IPS-NIHi11 (cell line): ENCODE measurements at places on chromosomes 1 and 21.

DNA sequence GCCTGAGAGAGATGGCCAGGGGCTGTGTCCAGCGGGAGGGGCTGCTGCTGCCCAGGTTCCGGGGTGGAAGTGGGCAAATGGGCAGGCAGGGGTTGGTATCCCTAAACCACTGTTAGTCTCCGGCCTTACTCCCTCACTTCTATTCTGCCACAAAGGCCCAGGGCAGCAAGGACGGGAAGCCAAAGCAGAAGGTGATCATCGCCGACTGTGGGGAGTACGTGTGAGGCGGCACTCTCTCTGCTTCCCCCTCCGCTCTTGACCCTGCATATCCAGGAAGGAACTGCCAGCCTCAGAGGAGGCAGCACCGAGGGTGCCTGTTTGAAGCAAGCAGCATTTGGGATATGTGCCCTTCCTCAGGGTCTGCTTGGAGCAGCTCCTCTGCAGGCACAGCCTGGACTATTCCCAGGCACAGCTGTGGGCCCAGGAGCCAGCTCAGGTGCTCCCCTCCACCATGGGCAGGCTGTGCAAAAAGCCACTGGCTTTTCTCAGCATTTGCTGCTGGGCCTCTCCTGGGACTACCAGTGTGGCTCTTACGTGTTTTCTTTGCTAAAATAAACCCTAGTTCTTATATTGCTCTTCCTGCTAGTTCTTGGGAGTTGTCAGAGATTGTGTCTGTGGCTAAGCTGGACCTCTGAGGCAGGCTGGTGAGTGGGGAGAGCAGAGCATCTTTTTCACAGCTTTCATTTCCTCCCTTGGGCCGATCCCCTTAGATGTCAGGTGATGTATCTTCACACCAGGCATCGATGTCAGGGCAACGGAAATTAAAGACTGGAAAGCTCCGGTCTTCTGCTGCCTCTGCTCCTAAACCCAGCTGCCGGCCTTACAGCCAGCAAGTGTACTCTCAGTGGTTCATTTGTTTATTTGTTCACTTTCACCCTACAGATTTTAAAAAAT lies 14.7 kb downstream of the PPIE start:
- no peak for DNase-seq

DNA sequence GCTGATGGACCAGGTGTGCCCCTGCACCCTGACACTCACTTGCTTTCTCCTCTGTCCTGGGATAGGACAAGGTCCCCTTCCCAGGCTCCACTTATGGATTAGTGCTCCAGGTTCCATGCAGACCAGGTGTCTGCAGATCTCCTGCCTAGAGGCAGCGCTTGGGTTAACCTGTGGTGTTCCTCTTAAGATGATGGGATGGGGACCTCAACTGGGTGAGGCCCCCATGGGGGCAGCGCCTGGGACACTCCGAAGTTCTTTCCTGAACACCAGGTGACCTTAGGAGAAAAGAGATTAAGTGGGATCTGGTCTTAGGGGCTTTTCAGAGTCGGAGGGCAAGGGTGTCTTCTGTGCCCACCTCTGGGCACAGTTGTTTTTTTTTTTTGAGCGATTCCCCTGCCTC lies 21.2 kb downstream of the TNNT2 start:
- no peak for DNase-seq

- DNase-seq: no peak
Measured at GRCh38 chr21:42478504-42478903, 17.5 kb downstream of the RSPH1 start.

DNA sequence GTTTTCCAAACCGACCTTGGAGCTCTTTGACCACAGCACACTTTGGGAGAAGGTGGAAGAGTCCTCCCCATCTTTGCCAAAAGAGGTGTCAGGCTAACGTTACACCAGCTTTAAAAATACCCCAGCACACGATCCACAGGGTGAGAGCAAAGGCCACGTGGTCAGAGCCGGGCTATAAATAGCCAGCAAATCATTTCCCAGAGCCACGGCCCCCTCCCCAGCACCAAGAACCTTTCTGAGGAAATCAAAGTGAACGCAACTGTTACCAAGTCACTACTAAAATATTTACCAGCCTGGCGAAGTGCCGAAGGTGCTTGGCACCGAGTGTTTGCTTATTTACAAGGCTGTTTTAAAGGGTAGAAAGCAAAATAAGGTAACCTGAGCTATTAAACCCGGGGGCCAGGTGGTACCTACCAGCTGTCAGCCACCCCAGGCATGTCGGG lies 72.4 kb downstream of the CASZ1 start:
- no peak for DNase-seq

- no peak for DNase-seq
Measured at GRCh38 chr1:94528299-94528698, 13.3 kb downstream of the F3 start.

GRCh38 chr1:99577313-99577712 lies 68.6 kb upstream of the PALMD start:
- DNase-seq: no peak

- DNase-seq: no peak
Measured at GRCh38 chr21:29064850-29065481, 8.5 kb downstream of the CCT8 start.

GRCh38 chr1:79662596-79662995 lies 656.1 kb upstream of the ADGRL4 start:
- no peak for DNase-seq

- DNase-seq: no peak
Measured at GRCh38 chr1:23393706-23394105, 24.1 kb upstream of the ZNF436 start.

- no peak for DNase-seq
Measured at GRCh38 chr1:205211839-205212536, 486 bp upstream of the DSTYK start.

- DNase-seq: peak; percentile 67
Measured at GRCh38 chr1:90809093-90809492, 92.0 kb upstream of the BARHL2 start.

DNA sequence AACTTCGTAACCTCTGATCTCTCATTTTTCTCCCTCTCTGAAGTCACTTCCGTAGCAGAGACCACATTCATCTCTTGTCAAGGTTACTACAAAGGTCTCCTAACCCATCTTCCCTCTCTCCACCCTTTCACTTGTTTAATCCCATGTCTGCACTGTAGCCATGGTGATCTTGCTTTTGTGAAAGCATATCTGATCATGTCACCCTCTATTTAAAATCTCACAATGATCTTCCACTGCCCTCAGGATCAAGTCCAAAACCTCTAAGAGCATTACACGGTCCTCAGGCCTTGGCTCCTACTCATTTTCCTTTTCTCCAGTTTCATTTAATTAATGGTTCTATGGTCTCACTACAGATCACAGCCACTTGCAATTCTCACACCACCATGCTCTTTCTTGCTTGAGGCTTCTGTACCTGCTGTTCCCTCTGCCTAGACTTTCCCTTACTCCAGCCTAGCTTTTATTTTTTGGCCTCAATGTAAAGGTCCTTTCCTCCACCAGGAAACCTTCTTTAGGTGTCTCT lies 12.1 kb downstream of the ARHGEF11 start:
- DNase-seq: no peak

DNA sequence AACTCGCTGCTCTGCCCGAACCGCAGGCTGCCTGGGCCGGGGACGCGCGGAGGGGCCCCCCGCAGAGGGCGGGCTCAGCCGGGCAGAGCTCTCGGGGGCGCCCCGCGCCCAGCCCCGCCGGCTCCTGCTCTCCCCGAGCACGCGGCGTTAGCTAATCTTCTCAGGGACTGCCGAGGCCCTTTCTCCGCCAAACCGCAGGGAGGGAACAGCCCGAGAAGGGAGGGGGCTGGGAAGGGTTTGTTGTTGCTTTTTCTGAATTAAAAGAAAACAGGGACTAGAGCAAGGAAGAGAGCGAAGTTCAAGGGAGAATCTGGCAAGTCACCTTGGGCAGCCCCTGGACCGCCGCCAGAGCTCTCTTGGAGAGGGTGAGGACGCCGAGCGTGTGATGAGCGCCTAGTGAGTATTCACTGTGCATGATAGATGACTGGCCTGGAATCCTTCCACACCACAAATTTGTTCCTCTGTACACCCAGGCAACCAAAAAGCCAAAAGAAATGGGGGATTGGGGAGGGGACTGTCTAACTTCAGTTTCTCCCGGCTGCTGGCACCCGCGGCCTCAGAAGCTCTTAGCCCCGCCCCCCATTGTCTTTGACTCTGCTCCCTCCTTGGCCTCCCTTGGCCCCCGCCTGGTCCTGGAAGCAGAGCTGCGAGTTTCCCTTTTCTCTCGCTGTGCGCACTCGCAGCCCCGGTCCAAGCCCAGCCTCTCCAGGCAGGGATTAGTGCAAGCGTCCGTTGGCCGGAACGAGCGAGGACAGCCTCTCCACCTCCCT lies 19.7 kb upstream of the LMX1A start:
- peak; percentile 83 for DNase-seq

- no peak for DNase-seq
Measured at GRCh38 chr1:155015527-155016230, 13.1 kb downstream of the ZBTB7B start.

- DNase-seq: peak; percentile 20
Measured at GRCh38 chr1:234918181-234918841, 210.3 kb downstream of the TOMM20 start.

- no peak for DNase-seq
Measured at GRCh38 chr1:35592991-35593769, 20.1 kb downstream of the TFAP2E start.

DNA sequence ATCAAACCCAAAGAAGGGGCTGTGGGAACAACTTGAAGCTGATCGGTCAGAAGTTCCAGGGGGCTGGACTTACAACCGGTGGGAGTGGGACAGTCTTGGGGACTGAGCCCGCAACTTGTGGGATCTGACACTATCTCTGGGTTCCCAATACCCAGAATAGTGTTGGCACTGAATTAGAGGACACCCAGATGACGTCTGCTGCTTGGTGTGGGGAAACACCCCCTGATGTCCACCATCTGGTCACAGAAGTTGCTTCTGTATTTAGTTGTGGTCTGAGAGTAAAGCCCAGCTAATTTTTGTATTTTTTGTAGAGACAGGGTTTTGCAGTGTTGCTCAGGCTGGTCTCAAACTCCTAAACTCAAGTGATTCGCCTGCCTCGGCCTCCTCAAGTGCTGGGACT lies 28.8 kb downstream of the SERBP1 start:
- DNase-seq: no peak

- no peak for DNase-seq
Measured at GRCh38 chr1:70415882-70416281, 4.8 kb downstream of the CTH start.

DNA sequence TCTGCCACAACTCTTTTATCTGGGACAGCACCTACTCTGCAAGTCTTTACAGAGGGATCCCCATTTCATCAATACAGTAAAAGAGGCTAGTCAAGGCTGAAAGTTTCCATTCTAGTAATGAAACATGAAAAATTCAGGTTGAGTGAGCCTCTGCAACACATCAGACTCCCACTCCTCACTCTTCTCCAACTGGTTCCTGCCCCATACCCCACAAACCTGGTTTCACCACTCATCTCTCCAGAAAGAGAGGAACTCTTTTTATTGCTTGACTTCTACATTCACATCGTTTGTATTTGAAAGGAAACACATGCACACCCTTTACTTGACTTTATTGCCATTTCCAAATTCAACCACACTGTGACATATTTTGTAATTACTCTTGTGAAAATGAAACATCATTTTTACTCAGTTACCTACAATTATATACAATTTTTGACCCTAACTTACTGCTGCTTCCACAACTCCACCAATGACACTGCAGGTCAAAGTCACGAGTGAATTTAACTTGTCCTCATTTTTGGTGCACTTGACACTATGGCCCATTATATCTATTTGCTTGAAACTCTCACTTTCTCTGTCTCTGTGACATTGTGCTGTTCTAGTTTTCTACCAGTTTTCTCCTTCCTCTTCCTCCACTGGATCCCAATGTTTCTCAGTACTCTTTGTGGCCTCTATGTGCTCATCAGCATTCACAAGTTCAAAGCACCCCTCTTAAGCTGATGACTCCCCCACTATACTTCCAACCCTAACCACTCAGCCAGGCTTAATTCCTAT lies 8.0 kb downstream of the STX6 start:
- DNase-seq: no peak

DNA sequence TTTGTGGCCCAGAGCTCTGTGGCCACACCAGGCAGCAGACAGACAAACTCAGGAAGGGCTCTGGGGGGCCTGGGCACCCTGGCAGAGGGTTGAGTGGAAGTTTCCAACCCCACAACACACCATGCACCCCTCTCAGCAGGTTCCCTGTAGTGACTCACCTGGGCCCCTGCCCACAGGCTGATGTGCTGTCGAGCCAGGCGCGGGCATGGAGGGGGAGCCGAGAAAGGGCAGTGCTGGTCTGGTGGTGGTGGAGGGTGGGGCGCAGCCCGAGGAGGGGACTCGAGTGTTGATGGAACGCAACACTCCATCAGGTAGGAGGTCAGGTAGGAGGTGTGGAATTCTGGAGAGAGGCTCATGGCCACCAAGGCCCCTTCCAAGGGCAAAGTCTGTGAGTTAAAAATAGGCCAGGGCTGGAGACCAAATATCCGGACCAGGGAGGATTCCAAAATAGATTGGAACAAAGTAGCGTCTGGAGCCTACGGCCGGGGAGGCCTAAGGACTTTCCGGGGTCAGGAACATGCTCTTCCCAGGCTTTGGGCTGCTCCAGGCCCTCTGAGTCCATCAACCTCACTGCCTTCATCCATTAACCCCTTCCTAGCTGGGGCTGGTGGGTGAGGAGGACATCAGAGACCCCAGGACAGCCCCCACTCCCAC lies 191.5 kb upstream of the AJAP1 start:
- no peak for DNase-seq

GRCh38 chr1:13801655-13802486 lies 101.9 kb downstream of the PRDM2 start:
- DNase-seq: peak; percentile 23

- no peak for DNase-seq
Measured at GRCh38 chr1:159892944-159893343, 7.0 kb downstream of the CFAP45 start.
